MG63 (cell line): ENCODE measurements at places on chromosomes 5 and 9. TPM values are rescaled to one million over a fixed set of nuclear protein-coding genes. Genes with fewer than 3 reads are reported as not detected.
A peak's percentile ranks its signal among the peaks of the same experiment; 100 is the strongest.

GRCh38 chr5:1499851-1500250 is 23.9 kb downstream of the LPCAT1 start:
- no peak for DNase-seq

Gene WNT8A
- total RNA-seq, result not detected in 2 replicates

DNA sequence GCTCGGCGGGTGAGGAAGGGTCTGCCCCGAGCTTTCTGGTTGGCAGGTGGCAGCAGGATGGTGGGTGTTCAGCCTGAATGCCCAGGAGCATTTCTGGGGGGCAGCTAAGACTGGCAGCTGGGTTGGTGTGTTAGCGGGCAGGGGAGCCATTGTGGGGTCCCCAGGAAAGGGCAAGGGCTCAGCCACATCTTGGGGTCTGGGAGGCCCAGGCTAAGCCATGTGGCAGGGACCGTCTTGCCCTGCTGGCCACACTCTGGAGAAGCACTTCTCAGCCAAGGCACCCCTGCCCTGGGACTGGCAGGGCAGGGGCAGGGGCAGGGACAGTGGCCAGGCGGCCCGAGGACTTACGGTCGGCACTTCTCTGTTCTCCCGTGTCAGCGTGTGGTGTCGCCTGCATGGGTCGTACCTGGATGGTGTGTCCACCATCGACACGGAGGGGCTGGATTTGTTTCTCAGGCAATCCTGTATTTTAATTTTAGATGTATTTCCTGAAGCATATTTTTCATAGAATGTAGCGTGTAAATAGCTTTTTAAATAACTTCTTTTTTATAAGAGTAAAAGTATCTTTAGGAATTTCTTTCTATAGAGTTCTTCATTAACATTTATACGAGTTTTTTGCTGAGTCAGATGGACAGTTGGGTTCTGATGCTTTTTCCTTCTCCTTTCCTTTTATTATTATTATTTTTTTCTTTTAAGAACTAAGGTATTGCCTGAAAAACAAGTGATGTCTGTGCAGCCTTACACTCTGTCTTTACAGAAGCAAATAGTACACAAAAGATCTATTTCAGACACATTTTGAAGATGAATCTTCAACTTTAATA is 102.0 kb downstream of the PHF2 start:
- DNase-seq, result no peak

Gene FBP2
- not detected in 2 replicates for total RNA-seq

Gene TMC1
- not detected in 2 replicates for total RNA-seq

Gene RGS7BP
- total RNA-seq, result not detected in 2 replicates

DNA sequence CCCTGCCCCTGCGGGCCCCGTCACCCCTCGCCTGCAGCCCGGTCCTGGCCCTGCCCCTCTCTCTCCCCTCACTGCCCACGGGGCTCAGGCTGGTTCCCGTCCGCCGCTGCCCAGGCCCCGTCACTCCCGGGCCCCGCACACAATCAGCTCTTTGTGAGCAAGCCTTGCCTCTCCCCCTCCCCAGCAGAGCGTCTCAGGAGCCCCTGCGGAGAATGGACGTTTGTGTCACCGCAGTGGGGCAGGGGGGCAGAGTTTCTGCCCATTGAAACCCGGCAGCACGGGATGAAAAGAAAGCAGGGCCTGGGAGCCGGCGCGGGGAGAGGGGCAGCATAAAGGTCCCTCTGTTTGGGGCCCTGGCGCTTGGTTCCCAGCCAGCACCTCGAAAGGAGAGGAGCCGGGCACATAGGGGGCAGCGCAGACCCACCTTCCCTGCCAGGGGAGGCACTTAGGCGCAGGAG is 13.5 kb upstream of the NUP214 start:
- DNase-seq, result no peak

- peak; percentile 24 for DNase-seq
These were observed 34.4 kb downstream of the HMCN2 start for GRCh38 chr9:130299785-130300615.

- peak; percentile 28 for DNase-seq
These were observed 314.4 kb upstream of the EFNA5 start for GRCh38 chr5:107985144-107985543.

GRCh38 chr5:2840372-2840915 is 89.0 kb upstream of the IRX2 start:
- no peak for DNase-seq

Gene CNTNAP3B
- 12.2 and 15.7 TPM in 2 replicates for total RNA-seq

DNA sequence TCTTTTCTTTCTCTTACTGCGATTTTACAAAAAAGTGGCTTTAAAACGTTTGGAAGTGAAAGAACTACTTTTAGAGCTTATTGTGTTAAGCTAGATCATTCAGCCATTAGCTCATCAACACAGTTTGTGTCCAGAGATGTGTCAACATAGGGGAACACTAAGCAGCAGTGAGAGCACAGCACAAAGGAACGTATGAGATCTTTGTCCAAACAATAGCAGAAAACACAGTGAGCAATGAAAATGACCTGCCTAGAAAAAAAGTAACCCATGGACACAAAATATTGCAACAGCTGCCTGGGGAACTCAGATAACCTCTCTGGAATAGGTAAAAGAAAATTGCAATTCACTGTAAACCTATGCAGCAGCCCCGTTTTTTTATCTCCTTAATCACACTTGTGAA is 372.5 kb downstream of the ARHGEF28 start:
- DNase-seq, result no peak

DNA sequence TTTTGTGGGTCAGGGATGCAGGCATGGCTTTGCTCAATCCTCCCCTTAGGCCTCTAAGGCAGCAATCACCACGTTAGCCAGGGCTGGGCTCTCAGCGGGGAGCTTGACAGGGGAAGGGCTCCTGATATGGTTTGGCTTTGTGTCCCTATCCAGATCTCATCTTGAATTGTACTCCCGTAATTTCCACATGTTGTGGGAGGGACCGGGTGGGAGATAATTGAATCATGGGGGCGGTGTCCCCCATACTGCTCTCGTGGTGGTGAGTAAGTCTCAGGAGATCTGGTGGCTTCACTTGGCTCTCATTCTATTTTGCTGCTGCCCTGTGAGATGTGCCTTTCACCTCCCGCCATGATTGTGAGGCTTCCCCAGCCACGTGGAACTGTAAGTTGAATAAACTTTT is 11.5 kb upstream of the IRX4 start:
- DNase-seq, result no peak

GRCh38 chr5:141867651-141868050 is 10.6 kb downstream of the PCDH1 start:
- DNase-seq, result no peak

DNA sequence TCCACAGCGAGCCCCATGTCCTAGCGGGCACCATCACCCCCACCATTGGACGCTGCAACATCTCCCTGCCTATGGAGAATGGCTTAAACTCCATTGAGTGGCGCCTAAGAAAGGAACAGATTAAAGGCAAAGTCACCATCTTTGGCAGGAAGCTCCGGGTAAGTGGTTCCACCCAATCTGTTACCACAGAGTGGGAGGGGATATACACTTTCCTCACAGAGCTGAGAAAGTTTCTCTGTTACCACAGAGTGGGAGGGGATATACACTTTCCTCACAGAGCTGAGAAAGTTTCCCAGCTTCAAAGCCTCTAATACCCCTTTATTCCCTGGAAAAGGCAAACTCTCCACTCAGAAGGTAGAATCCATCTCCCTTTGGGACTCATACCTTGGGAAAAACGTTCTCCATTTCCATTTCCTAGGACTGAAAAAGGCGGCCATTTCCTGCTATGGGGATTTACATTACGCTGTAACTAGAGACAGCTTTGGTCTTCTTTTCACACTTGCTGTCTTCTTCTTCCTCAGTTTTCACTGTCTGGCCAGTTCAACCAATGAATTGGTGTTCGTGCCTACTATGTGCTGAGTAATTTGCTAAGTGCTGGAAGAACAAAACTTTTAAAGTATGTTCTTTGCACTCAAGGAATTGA is 63.4 kb upstream of the WWC1 start:
- no peak for DNase-seq

Gene IFNE
- 0.92 TPM in 1 of 2 replicates, not detected in the other for total RNA-seq

DNA sequence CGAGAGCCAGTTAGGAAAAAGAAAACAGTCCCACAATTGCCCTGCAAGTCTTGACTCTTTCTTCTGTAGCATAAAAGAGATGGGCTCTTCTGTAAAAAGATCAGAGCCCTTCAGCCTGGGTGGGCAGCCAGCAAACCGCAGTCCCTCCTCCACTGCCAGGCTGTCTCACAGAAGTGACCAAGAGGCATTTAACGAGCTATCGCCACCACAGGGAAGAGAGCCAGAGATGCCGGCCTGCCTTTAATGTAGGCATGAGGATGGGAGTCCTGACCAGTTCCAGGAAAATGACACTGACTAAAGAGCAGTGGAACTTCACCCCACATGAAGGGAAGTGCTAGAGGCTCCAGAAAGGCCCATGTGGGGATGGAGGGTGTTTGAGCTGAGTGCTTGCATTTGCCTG is 264.6 kb downstream of the NDUFS4 start:
- DNase-seq, result no peak

GRCh38 chr9:113661074-113661473 is 197.5 kb downstream of the RGS3 start:
- DNase-seq, result no peak

GRCh38 chr9:33135470-33135958 is 31.6 kb downstream of the B4GALT1 start:
- DNase-seq, result no peak

DNA sequence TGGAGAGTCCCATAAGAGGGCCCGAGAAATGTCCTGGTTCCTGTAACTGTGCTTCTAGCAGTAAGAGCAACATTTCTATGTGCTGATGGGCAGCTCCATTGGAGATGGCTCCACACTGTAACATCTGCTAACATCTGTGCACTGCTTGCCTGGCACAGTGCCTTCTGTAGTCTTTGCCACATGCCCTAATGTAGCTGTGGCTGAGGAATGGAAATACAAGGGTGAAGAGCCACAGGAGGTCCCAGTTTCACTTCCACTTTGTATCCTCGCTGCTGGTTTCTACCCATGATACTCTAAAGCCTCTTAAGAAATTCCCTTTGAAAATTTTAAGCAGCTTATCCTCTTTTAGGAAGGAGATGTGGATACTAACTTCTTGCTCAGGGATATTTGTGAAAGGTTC is 97.4 kb downstream of the HOMER1 start:
- DNase-seq, result peak; percentile 24
